Stimulated activated CD8-positive, alpha-beta memory T cell treated with anti-CD3 and anti-CD28 coated beads, Interleukin-4, amount 100 ng/mL, for 1 hour (primary cell): ENCODE measurements at places on chromosomes 11 and 22.

GRCh38 chr11:96307776-96308140 lies 35.2 kb downstream of the MAML2 start:
- no peak for DNase-seq

GRCh38 chr22:35567351-35568141 lies 26.9 kb downstream of the RASD2 start:
- no peak for DNase-seq

DNA sequence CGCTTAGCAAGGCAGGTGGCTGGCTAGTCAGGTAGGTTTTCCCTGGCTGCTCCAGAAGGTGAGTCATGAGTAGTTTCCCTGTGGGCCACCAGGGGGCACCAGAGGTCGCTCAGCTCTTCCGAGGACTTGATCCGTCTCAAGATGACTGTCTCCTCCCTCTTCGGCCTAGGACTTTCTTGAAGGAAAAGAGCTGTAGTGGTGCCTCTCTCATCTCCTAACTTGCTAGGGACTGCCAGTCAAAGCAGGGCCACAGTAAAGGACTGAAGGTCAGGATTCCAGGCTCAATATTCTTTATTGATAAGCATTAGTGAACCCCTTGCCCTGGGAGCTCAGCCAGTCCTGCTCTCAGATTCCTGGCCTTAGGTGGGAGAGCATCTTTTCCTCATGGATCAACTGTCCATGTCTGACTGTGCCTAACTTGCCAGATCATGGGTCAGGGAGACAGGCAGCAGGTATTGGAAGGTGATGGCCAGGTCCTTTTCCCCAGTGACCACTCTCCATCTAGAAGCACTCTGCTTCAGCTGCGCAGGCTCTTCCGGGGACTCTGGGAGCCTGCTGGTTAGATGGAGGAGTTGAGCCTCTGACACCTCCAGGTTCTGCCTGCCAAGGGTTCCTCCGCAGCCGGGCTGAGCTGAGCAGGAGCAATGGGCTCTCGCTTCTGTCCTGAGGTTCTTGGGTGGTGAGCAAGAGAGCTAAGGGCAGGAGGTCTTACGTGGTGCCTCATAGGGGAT lies 1.9 kb downstream of the POLD4 start:
- no peak for DNase-seq

GRCh38 chr11:15845261-15845660 lies 511.1 kb downstream of the SOX6 start:
- no peak for DNase-seq

DNA sequence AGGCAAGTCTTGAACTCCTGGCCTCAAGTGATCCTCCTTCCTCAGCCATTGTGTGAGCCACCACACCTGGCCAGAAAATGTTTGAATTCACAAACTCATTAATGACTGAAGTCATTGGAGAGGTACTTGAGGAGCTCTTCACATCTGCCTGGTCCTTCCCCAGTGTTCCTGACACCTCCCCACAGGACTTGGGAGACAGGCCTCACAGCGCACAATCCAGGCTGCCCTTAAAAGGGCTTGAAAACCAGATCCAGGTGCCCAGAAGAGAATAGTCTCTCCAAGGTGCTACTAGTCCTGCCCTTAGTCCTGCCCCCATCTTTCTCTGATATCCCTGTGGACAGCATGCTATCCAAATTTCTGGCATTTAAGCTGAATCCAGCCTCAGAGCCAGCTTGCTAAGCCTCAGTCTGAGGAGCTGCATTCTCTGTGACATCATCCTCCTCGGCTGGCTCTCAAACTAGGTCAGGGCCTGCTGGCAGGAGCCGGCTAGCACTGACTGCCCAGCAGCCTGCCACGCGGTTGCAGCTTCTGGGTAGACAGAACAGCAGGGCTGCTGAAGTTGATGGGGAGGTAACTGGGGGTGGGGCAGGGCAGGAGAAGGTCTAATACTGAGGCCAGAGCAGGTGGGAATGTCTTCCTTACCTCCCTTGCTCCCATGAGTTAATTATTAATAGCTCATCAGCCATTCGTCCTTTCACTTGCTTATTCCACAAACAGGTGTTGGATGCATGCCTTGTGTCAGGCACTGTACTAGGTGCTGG lies 35.3 kb upstream of the NECTIN1 start:
- no peak for DNase-seq

DNA sequence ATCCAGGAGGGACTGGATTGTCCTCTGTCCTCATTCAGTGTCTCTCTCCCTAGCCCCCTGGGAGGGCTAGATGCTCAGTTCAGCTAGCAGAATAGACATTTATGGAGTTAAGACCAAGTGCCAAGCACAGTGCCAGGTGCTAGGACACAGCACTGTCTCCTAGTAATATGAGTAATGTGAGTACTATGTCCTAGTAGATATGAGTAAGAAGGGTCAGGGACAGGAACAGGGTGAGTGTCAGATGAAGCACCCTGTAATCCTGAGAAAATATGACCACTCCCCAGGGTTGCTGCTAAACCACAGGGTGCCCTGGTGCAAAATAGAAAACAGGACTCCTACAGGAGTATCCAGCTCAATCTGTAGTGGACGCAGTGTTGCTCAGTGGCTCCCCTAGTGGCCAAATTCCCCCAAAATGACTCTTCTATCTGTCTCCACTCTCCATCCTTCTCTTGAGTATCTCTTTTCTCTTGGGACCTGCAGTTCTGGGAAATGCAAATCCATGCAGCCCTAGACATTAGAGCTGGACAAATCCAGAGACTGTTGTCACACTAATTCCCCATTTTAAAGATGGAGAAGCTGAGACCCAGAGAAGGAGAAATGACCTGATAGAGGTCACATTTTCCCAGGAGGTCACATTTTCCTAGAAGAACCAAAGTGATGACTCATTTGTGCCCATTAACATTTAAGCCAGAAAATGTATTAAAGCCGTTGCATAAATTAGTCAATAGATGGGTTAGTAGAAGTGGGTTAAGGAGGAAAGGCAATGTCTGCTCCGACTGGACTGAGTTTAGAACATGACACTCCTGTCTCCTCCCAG lies 214.3 kb downstream of the NXPE2 start:
- DNase-seq, result no peak
